ENCODE measurements at places on chromosomes 6 and 20.

DNA sequence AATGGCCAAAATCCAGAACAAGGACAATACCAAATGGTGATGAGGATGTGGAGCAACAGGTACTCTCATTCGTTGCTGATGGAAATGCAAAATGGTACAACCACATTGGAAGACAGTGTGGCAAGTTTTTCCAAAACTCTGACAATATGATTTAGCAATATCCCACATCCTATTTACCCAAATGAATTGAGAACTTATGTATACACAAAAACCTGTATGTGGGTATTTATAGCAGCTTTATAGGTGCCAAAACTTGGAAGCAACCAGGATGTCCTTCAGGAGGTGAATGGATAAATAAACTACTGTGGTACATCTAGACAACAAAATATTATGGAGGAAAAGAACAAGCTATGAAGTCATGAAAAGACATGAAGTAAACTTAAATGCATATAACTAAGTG lies 156.5 kb downstream of the TFAP2A start:
- no peaks in the 10 kb centered on the region for H3K36me3 ChIP-seq
- no peaks in the 10 kb centered on the region for H3K4me1 ChIP-seq
- no peak for DNase-seq
- no peak overlapping the region for H3K27ac ChIP-seq
- no peaks in the 10 kb centered on the region for H3K27me3 ChIP-seq

DNA sequence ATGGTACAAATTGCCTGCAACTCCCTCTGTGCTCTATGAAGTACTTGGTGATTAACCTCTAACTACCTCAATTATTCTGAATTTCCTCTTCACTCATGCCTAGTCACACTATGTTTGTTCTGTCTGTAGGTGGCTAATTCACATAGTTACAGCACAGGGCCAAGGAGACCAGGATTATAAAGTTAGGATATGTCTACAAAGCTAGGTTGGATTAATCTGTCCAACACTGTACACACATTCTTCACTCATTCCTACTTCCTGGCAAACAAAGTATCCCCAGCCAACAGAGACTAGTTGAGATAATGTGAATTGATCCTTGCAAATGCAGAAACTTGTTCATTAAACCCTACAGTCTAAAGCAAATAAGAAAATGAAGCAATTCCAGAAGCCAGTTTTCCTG lies 269.8 kb downstream of the HACE1 start:
- H3K4me1 ChIP-seq, result no peaks in the 10 kb centered on the region
- H3K36me3 ChIP-seq, result no peaks in the 10 kb centered on the region
- DNase-seq, result no peak
- H3K4me3 ChIP-seq, result no peak overlapping the region

DNA sequence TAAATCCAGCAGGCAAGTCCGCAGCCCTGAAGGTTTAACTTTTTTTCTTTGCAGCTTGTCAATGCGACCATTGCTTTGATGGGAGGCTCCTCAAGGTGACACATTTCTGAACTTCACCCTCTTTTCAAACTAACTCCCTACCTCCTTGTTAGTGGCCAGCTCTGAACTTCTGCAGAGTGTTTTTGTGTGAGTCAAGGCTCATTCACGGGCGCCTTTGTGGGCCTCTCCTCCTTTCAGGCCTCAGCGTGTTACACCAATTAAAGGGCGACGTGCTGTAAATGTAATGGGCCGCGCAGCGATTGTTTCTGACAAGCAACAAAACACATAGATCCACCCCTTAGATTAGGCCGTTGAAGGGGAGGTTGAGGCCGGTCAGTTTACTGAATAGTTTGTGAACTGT lies 45.5 kb upstream of the NR2E1 start:
- H3K36me3 ChIP-seq, result no peaks in the 10 kb centered on the region
- no peak overlapping the region for H3K4me3 ChIP-seq
- peaks cover 46% of the 10 kb centered on the region for H3K4me1 ChIP-seq
- H3K27me3 ChIP-seq, result no peaks in the 10 kb centered on the region
- no peak for DNase-seq

DNA sequence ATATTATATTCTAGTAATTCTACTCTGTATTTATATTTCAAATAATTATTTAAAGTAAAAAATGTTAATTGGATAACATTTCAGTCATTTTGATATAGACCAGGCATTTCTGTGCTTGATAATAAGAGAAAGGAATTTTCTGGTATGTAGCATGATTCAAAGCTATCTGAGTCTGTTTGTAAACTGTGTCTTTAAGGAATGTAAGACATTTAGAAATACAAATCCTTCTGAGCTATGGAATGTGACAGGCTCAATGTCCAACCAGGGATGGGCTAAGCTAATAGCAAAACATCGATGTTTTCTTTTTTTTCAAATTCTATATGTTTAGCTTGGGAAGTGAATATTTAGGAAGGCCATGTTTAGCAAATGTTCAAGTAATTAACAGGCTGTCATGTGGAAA lies 41.5 kb upstream of the FAM83B start:
- no peak overlapping the region for H3K27ac ChIP-seq
- H3K4me3 ChIP-seq, result no peak overlapping the region
- DNase-seq, result no peak

- no peaks in the 10 kb centered on the region for H3K27me3 ChIP-seq
- no peak for DNase-seq
- peaks cover 2% of the 10 kb centered on the region for H3K36me3 ChIP-seq
- H3K4me3 ChIP-seq, result no peak overlapping the region
- H3K4me1 ChIP-seq, result peaks cover 4% of the 10 kb centered on the region
These were observed 29.1 kb downstream of the CDKAL1 start for GRCh38 chr6:20563377-20563776.
